NCI-H510A (cell line): ENCODE measurements at places on chromosomes 1 and 21.

DNA sequence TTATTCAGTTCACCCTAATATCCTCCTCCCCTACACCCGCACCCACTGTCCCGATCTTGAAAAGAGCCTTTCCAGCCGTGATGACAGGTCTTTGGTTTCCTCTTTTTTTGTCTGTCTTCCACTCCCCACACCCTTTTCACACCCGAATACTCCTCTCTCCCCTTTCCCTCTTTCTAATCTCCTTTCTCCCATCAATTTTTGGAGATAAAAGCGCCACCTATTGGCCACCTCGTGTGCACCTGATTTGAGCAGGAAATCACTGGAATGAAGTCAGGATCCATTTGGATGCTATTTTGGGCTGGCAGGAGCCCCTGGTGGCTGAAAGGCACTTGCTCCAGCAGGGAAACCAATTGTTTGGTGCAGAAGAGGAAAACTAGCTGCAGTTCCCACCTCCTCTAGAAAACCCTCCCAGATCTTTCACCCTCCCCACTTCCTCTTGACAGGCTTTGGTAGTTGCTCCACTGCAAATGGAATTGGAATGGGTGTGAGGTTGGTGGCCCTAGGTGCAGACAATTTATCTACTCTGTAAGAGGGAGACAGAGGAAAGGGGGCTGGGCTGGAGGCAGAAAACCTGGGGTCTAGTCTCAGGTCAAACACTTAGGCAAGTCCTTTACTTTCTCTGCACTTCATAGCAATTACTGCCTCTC lies 8.4 kb downstream of the FOXE3 start:
- no peak for DNase-seq

DNA sequence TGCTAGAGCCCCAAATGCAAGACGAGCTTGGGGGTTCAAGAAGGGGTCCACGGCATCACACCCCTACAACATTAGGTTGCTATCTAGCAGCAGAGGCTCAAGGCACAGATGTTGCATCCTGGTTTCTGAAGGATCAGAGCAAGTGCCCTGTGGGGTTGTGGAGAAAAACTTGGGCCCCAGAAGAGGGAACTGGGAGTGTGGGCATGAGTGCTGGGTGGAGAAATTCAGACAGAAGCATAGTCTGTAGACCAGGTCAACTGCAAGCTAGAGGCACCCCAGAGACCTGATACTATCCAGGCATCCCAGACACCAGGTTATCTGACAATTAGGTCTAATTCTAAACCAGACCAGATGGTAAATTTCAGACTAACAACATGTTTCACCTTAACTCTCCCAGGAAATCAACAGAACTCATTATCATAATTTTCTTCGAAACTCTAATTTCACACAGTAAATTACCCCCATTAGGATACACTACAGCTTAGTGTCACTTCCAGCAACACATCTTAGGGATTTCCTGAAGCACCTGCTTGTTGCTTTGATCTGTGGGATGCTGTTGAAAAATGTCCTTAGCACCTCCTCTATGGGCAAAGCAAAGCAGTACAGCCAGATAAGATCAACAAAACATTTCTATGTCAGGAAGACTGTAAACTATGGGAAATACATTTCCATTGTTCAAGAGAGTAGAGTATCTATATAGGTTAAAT lies 179.3 kb downstream of the VAV3 start:
- no peak for DNase-seq

DNA sequence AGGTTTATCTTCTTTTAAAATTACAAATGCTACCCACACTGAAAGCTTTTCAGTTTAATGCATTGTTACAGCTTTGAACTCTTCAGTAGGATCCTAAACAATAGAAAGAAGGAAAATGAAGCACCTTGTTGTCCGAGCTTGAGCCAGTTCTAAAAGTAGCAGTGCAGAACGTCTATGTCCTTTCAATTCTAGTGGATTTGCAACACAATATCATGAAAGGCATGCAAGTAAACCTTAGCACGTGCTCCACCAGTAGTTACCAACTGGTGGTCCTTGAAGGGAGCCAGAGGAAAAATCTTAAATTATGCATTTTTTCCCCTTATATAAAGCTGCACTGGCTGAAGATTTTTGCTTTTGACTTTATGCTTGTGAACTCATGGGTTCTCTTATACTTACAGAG lies 208.2 kb downstream of the NFIA start:
- no peak for DNase-seq

DNA sequence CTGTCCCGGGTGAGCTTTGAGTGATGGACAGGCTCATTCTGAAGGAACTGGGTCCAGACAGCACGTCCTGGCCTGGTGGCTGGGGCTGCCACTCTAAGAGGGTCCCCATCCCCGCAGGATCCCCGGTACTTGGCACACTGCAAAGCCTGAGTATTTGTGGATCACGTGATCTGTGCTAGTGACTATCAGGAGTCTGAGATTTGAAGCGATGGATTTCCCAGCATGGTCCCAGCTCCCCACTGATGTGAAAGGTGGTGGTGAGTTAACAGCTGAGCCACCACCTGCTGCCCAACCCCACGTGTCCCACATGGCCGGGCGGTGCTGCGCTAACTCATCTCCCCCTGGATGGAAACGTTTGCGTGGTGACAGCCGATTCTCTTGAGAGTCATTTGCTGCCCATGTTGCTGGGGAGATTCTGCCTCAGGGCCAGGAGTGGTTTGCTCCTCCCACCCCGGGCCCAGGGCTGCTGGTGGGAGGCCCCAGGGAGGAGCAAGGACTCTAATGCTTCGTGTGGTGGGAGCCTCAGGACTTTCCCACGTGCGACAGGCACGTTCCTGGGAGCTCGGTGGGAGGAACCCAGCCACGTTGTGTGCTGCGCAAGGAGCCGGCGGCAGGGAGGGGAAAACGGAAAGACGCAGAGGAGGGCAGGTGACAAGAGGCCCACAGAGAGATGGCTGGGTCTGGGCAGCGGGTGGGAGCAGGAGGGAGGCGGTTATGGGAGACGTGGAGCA lies 15.1 kb downstream of the FAAP20 start:
- no peak for DNase-seq

DNA sequence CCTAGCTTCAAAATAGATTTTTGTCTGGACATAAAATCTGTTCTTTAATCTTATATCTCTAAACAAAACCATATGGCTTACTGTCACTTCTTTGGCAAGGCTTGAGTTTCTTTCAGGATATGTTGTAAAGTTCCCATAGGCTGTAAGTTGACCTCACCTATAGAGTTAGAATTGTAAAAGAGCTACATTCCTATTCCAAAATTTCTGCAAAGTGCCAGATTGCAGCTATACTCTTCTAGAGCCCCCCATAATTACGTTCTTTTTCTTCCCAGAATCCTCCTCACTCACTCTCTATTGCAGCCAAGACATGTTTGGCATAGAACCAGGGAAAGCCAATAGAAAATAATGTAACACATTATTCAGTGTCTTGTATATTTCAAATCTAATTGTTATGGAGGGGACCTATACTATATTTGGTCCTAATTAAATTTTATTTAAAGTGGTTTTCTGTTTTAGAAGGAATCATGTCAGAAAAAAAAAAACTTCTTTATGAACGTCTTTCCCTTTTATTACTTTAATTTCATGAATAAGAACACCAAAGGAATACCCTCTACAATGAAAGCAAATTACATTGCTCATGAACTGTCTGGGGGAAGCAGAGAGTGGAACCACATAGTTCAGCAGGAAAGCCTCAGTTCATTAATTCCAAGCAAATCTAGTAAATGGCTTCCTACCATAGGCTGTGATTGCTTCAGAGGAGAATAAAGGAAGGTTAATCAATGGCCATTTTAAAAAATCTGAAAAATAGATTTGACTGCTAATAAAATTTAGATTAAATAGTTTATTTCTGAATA lies 22.3 kb downstream of the CTTNBP2NL start:
- DNase-seq, result no peak

GRCh38 chr1:246226041-246226440 lies 281.0 kb downstream of the SMYD3 start:
- no peak for DNase-seq

DNA sequence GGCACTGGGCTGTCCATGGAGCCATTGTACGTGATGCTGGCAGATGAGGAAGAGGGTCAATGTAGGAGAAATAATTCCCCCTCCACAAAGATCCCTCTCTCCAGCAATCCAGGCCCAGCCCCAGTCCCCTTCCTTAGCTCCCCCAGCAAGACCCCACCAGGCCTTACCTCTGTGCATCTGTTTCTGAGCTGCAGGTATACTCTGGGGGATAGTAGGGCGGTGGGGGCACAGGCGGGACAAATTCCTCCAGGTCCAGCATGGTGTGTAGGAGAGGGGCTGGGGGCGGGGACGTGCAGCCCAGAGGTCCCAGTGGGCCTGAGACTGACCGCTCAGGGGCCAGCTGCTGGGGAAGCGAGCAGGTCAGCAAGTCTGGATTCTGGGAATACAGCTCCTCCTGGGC lies 3.7 kb downstream of the ENTREP3 start:
- no peak for DNase-seq

- DNase-seq, result no peak
Observed at GRCh38 chr1:218463194-218464156, 118.3 kb downstream of the TGFB2 start.
